ENCODE measurements at places on chromosomes 4 and X.
A peak's percentile ranks its signal among the peaks of the same experiment; 100 is the strongest.

GRCh38 chr4:39044956-39045826 lies 13.0 kb upstream of the TMEM156 start:
- DNase-seq: peak; percentile 23

DNA sequence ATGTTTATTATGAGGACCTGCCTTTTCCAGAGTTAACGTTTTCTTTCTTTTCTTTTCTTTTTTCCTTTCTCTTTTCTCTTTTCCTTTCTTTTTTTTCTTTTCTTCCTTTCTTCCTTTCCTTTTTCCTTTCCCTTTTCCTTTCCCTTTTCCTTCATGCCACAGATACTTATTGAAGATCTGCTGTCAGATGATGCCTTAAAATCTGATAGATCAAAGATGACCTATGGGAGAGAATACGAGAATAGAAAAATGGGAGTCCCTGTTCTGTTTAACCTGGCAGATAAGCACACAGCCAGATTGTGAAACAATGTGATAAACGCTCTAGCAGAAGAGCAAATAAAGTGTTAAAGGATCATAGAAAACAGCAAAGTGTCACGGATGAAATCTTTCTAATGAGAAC lies 38.9 kb downstream of the AFF1 start:
- no peak for DNase-seq

DNA sequence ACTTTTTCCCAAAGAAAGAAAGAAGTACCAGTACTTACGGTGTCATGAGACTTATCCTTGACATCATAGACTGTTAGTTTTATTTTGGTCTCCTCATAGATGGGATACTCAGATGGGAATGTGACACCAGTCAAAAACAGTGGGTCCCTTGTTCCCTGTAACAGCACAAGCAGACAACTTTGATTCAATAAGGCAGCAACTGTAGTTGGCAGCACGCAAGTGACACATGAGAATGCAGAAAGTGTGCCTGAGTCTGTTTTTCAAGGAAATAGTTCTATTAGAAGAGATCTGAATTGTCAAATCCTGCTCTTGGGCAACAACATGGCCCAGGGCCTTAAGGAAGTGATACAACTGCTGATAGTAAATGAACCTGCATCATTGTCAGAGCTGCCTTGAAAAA lies 443.2 kb downstream of the INPP4B start:
- DNase-seq: peak; percentile 73

DNA sequence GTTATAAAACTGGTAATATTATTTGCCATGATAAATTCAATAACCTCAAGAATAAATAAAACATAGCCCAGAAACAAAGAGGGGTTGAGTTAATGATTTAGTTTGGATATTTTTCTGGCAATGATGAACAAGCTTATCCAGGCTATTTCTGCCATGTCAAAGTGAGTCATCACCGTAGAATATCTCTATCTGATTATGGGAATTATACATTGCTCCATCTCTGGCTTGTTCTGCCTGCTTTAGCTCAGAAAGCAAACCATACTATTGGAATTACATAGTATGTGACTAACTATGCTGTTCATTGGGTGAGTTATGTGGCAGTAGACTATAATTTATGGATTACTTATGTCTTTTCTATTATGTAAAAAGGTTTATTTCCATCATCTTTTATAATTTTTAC lies 680.1 kb upstream of the AADAT start:
- no peak for DNase-seq

- DNase-seq: no peak
Measured at GRCh38 chr4:38101563-38101962, 141.4 kb downstream of the PTTG2 start.

DNA sequence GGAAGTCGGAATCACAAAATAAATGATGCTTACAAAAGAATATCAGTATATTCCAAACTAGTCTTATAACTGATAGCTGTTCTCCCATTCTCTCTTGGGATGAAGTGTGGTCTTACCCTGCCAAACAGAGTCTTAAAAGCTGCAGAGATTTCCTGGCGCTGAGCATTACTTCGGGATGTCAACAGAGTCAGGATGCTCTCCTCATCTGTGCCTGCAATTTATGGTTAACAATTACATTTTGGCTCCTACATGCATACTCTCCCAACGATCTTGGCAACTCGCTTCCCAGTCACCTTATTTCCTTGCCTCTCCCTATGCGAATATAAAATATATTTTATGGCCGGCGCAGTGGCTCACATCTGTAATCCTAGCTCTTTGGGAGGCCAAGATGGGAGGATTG lies 12.2 kb downstream of the ANXA5 start:
- DNase-seq: peak; percentile 71

DNA sequence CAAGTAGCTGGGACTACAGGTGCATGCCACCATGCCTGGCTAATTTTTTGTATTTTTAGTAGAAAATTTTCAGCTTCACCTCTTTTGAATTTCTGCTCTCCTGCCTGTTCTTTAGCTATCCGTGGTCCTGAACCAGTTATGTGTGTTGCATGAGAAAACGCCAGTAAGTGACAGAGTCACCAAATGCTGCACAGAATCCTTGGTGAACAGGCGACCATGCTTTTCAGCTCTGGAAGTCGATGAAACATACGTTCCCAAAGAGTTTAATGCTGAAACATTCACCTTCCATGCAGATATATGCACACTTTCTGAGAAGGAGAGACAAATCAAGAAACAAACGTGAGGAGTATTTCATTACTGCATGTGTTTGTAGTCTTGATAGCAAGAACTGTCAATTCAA lies 13.9 kb downstream of the ALB start:
- DNase-seq: no peak

DNA sequence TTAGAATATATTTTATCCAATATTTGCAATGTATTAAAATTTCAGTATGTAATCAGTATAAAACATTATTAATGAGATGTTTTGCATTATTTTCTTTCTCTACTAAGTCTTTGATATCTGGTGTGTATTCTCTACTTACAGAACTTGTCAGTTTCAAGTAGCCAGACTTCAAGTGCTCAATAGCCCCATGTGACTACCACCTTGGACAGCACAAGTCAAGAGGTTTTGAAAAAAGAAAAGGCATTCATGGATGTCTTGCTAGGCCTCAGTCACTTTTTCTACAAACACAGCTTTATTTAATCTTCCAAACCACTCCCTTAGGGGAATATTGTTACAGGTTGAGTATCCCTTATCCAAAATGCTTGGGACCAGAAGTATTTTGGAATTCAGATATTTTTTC lies 189.4 kb downstream of the QDPR start:
- DNase-seq: no peak

GRCh38 chrX:74451450-74452198 lies 30.3 kb downstream of the SLC16A2 start:
- DNase-seq: no peak

GRCh38 chrX:47390780-47391179 lies 20.4 kb downstream of the ZNF157 start:
- DNase-seq: no peak

DNA sequence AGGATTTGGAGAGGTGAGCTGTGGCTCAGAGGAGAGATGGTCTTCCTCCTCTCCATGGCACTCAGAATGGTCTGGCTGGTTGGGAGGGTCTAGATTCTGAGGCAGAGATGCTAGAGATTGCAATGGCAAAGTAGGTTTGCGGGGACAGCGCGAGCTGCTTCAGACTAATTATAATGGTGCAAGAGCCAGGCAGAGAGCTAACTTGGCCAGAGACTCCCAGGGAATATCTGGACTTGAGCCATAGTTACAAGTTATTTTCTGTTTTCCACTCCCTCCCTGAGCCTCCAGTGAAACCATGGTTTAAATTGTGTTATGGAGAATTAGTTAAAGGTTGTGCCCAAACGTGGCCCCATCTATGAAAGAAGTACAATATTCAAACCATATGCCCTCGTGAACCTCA lies 44.7 kb upstream of the ELF2 start:
- DNase-seq: no peak

DNA sequence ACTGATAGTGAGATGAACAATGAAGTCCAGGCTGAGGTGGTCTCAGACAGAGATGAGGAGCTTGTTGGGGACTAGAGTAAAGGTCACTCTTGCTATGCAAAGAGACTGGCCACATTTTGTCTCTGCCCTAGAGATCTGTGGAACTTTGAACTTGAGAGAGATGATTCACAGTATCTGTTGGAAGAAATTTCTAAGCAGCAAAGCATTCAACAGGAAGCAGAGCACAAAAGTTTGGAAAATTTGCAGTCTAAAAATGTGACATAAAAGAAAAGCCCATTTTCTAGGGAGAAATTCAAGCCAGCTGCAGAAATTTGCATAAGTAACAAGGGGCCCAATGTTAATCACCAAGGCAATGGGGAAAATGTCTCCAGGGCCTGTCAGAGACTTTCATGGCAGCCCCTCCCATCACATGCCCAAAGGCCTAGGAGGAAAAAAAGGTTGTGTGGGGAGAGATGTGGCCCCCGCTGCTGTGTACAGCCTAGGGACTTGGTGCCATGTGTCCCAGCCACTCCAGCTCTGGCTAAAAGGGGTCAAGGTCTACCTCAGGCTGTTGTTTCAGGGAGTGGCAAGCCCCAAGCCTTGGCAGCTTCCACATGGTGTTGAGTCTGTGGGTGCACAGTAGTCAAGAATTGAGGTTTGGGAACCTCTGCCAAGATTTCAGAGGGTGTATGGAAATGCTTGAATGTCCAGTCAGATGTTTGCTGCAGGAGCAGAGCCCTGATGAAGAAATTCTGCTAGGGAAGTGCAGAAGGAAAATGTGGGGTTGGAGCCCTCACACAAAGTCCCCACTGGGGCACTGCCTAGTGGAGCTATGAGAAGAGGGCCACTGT lies 262.8 kb downstream of the DKK2 start:
- no peak for DNase-seq

DNA sequence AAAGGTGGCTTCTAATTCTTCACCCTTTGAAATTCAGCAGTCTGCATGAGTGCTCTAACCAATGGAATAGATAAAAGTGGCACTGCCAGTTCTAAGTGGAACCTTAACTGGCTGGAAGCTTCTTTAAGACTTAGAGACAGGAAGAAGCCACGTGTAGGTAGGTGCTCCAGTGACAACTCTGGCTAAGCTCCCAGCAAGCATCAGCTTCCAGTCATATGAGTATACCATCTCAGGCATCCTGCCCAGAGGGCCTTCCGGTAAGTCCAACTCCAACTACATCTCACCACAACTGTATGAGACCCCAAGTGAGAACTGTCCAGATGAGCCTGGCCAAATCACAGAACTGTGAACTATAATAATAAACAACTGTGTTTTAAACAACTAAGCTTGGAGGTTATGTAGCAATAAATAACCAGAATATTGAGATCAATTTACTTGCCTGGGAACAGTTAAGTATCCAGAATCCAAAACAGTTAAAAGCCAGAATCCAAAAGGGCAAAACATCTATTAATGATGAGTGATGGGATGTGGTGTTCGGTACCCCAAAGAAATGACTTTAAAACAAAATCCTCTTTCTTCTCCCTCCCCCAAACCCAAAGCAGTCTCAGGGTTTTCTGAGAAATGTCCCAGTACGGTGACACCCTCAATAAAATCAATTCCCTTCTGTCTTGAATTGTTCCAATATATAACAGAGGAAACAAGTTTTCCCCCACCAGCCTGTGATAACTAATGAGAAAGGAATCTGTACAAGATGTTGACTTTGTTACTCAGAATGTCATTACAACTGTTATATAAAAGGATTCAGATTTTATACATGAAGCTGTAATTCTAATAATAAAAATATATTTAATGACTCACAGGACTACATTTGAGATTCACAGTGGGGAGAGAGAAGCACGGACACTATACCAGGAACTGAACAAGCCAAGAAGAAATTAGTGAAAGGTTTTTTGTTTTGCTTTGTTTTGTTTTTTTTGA lies 4.2 kb downstream of the TSPAN5 start:
- DNase-seq: peak; percentile 79

- DNase-seq: no peak
Measured at GRCh38 chr4:167238226-167238625, 3.9 kb upstream of the SPOCK3 start.

GRCh38 chr4:109497511-109497910 lies 62.5 kb upstream of the MCUB start:
- no peak for DNase-seq

GRCh38 chr4:9996319-9997110 lies 24.8 kb downstream of the SLC2A9 start:
- DNase-seq: no peak

DNA sequence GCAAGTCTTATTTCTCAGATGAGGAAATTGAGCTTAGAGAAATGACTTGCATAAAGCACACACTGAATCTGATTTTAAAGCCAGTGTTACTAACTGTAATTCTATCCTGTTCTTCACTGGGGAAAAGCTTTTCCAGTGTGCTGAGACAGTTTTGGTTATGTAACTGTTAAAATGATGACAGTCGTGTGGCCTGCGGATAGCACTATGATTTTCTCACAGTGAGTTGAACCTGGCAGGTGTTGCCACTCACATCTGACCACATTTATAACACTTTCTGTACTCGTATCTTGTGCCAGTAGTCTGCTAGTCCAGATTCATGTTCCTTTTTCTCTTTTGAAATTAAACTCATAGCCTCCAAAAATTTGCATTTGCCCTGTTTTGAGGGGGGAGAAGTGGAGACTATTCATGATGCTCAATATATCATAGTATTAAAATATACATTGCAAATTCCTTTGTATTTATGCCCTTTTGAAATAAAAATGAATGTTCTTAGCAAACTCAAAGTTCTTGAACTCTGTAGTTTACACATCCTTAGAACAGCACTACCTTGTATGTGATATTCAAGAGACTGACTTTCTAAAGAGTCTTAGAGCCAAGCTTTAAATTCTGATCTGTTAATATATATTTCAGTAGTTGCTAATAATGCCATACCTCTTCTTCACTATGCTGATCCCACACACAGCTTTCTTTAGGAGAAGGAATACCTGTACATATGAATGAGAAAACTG lies 132.3 kb downstream of the PDLIM5 start:
- DNase-seq: no peak

DNA sequence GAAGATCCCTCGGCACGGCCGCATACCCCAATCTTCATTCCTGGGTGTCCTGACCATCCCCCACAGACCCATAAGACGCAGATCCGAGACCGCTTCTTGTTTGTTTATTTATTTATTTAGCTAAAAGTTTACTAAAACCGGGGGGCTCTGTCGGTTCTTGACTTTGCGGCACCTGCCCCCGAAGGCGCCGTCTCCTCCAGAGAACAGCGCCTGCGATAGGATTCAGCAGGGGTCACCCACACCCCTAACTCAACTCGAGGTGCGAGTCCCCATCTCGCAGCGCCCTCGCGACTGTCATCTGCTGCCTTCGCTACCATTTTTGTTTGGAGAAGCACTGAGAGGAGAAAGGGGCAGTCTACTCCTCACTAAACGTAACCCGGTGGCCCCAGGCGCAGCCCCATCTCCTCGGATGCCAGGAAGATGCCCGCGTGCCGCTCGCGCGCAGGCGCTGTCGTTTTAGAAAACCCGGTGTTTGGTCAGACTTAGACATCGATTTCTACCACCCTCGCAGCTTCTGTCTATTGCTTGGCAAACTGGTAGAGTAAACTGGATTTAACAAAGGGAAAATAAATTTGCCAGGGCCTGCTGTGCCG lies 18.9 kb upstream of the GPR101 start:
- DNase-seq: no peak

DNA sequence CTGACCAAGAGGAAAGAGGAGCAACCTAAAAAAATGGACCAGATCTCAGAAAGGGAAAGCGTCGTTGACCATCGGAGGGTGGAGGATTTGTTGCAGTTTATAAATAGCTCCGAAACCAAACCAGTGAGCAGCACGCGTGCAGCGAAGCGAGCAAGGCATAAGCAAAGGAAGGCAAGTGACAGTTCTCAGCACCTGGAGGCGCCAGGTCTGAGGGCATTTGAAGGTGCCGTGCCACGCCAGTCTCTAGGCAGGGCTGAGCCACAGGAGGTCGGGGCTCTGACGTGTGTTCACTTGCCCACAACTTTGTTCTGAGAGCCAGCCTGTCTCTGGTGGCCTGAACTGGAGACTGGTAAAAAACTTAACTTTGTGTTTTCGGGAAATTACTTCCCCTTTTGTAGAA lies 59.7 kb downstream of the TNIP2 start:
- no peak for DNase-seq

Data from skin of body (tissue), 3 donors.